Fibroblast of skin of right quadriceps (primary cell): ENCODE measurements at places on chromosomes 16 and 17.

- no peak for DNase-seq
Observed at GRCh38 chr17:43905400-43905984, 1.8 kb downstream of the MPP2 start.

GRCh38 chr16:22284637-22285036, 12.6 kb upstream of the POLR3E start:
- DNase-seq = peak; percentile 50

DNA sequence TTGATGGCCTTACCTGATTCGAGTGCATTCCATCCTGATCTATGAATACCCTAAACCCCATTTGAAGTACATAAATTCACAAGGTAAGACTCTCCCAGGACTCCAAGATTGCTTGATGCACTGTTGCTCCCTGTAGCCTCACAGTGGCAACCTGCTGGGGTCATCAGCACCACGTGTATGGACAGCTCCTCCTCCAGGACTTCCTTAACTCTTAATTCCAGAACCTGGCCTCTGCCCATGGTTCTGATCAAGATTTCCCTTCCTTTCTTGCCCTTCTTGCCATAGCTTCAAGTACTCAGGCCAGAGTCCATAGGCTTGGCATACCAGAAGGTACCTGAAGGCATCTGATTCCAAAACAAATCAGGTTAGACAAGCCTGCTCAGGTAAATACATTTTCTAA, 34.0 kb upstream of the NLK start:
- DNase-seq = peak; percentile 42

GRCh38 chr17:17256316-17256715, 19.3 kb upstream of the FLCN start:
- DNase-seq = no peak

DNA sequence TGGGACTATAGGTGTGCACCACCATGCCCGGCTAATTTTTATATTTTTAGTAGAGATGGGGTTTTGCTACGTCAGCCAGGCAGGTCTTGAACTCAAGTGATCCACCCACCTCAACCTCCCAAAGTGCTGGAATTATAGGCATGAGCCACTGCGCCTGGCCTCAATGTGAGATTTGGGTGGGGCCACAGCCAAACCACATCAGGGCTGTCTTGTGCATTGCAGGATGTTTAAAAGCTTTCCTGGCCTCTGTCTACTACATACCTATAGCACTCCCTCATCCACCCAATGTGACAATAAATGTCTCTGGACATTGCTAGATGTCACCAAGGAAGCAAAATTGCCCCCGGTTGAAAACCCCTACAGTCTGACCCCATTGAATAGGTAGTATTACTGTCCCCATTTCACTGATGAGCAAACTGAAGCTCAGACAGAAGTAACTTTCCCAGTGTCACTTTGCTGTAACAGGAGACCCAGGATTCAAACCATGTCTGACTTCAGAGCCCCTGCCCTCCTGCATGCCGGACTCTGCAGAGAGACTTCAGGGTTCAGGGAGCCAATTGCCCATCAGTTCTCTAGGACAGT, 3.6 kb upstream of the MAP3K14 start:
- DNase-seq = peak; percentile 78

- no peak for DNase-seq
Observed at GRCh38 chr17:7553356-7553755, 4.5 kb downstream of the TNFSF12 start.

DNA sequence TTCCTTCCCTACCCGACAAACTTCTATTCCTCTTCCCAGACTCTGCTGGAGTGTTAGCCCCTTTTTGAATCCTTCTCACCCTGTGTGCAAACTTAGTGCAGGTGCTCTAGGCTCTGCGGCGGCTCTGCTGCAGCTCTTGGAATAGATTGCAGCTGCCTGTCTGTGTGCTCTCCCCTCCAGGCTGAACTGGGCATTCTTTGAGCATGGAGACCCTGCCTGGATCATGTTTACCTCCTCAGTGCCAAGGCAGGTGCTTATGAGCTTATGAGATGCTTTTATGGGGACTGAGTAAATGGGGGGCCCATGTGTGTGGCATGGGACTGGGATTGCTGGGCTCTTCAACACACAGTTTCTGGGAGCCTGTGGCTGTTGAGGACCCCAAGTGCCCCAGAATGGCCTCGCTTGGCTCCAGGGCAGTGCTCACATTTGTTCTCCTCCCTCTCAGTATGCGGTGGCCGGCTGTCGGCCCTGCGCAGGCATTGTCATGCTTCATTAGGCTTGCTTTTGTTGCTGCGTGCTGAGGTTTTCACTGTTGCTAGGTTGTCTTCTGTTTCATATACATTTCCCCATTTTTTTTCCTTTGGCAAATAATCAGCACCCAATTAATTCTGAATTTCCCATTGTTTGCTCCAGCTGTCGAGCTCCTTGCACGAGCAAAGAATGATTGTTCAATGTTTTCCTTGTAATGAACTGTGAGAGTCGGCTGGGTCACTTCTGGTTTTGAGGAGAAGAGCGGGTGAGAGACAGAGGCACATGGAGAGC, 185.5 kb upstream of the NLRP1 start:
- DNase-seq = no peak

DNA sequence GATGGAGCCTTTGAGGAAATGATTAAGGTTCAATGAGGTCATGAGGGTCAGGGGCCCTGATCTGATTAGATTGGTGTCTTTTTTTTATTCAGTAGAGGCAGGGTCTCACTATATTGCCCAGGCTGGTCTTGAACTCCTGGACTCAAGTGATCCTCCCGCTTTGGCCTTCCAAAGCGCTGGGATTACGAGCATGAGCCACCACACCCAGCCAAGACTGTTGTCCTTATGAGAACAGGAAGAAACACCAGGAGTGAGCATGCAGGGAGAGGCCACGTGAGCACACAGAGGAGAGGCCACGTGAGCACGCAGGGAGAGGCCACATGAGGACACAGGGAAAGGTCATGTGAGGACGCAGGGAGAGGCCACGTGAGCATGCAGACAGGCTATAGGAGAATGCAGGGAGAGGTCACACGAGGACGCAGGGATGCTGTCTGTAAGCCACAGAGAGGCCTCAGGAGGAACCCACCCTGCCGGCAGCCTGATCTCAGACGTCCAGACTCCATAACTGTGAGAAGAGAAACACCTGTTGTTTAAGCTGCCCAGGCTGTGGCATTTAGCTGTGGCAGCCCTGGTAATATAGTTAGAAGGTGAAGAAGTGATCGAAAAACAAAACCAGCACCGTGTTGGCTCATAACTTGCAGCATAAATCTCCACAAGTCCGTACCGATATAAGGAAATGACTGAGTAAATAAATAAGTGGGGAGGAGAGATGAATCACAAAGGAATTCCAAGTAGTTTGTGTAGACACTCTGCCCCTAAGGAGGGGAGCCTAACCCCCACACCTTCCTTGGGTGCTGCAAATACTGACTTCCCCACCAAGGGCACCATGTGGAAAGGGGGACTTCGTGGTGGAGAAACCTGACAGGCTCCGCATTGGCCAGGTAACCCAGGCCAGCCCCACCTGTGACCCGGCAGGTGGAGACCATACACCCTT, 14.6 kb upstream of the CSNK1D start:
- peak; percentile 39 for DNase-seq

- DNase-seq = peak; percentile 57
Observed at GRCh38 chr17:48068491-48068961, 20.4 kb downstream of the NFE2L1 start.

DNA sequence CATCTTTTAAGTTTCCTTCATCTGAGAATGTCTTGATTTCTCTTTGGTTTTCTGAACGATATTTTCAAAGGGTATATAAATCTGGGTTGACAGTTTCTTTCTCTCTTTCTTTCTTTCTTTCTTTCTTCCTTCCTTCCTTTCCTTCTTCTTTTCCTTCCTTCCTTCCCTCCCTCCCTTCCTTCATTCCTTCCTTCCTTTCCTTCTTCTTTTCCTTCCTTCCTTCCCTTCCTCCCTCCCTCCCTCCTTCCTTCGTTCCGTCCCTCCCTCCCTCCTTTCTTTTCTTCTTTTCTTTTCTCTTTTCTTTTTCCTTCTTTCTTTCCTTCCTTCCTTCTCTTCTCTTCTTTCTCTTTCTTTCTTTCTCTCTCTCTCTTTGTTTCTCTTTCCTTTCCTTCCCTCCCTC, 7.6 kb upstream of the KRT39 start:
- no peak for DNase-seq

- no peak for DNase-seq
Observed at GRCh38 chr16:51039638-51040331, 111.3 kb downstream of the SALL1 start.

- peak; percentile 40 for DNase-seq
Observed at GRCh38 chr17:56815711-56816110, 18.0 kb downstream of the C17orf67 start.

DNA sequence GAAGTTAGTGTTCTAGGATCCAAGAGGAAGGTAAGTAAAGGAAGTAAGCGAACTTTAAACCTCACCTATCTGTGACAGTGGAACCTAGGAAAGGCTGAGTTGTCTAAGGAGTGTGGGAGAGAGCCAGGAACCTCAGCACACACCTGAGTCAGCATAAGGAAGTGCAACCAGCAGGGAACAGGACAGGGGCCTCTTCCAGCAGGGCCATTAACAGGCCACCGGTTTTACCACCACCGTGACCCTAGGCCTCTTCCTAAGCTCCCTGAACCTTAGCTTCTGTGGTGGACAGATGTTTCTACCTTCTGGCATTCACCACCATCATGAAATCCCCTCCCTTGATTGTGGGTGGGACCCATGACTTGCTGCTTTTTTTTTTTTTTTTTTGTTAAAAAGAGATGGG, 26.7 kb upstream of the GPATCH8 start:
- no peak for DNase-seq

GRCh38 chr16:59645194-59645593, 911.1 kb upstream of the GOT2 start:
- no peak for DNase-seq

GRCh38 chr16:22348291-22348690, 26.1 kb downstream of the CDR2 start:
- no peak for DNase-seq

GRCh38 chr16:80824623-80825364, 20.4 kb upstream of the CDYL2 start:
- peak; percentile 44 for DNase-seq

GRCh38 chr16:23948949-23949411, 113.2 kb downstream of the PRKCB start:
- no peak for DNase-seq
